ENCODE measurements at places on chromosomes 5 and 9.

DNA sequence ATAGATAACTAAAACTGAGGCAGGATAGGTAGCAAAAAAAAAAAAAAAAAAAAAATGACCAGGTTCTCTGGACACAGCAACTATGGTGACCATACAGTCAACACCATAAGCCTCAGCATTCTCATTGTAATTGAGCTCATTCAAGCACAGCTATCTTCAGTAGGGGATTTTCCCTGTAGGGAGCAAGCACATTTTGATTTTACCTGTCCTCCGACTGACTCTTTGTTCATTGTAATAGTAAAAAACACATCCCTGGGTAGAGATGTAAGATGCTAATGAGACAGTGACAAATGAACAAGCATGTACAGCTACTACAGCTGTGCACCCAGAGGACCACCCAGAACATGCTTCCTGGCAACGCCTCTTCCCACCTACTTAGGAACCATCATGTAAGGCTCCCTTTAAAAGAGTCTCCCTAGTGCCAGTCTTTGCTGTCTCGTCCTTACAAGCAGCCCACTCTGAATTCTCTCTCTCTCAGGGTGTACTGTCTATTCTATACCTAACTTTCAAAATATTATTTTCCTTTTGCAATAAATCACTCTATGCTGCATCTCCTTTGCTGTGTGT, 65.0 kb upstream of the FBXW11 start:
- no peak for DNase-seq

DNA sequence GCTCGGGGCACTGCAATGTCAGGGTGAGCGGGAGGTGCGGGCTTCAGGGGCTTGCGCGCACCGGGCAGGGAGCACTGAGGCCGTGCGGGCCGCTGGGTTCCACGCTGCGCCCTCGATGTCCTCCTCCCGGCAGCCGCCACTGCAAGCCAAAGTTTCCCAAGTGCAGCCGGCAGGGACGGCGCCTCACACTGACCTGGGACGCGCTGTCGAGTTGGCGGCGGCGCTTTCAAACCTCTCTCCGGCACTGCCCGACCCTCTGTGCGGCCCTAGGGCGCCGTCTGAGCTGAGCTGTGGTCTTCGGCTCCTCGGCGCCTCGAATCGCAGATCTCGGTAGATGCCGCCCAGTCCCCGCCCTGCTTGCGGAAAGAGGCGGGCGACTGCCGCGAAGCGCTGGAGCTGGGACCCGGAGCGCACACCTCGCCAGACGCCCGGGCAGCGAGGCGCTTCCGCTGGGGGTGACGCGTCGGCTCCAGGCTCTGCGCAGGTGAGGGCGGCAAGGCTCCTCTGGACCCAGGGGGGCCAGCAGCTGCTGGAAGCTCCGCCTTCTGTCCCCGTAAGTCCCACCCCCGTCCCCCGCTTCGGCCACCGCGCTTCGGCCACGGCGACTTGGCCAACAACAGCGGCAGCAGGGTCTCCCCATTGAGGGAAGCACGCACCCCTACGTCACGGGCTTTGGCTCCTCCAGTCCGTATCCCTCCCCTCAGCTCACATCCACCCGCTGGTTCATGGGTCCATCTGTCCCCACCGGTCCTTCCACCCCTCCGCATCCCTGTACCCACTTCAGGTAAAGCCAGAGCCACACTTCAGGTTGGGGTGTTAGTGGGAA, at the start of gene ANKRD34B:
Gene ANKRD34B (minus strand): TSS at position 320 of the 826 bp plus-strand sequence. CDS start 10,261 bp downstream, outside the sequence.
- no peak for DNase-seq

GRCh38 chr9:136721339-136722092, 9.1 kb downstream of the DIPK1B start:
- DNase-seq = no peak

DNA sequence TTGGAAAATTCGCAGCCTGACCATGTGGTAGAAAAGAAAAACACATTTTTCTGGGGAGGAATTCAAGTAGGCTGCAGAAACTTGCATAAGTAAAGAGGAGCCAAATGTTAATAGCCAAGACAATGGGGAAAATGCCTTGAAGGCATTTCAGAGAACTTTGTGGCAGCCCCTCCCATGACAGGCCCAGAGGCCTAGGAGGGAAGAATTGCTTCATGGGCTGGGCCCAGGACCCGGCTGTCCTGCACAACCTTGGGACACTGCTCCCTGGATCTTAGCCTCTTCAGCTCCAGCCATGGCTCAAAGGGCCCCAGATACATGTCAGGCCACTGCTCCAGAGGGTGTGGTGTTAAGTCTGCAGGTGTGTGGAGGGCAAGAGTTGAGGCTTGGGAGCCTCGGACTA, 158.6 kb downstream of the OSTF1 start:
- no peak for DNase-seq

DNA sequence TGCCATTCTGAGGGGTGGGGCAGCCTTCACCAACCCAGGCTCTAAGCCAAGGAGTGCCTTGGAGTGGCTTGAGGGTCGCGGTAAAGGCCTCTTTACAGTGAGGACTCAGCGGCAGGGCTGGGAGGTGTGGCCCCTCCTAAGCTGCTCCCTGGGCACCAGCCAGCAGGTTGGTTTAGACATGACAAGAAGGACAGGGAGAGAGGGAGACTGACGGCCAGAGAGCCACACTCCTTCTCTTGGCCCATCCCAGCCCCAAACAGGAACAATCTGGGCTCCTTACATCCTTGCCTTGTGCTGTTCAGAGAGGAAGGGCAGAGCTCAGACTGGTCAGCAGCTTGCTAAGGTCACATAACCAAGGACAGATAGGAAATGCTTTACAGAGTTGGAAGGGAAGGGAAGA, 94.5 kb downstream of the LMX1B start:
- DNase-seq = peak; percentile 7

DNA sequence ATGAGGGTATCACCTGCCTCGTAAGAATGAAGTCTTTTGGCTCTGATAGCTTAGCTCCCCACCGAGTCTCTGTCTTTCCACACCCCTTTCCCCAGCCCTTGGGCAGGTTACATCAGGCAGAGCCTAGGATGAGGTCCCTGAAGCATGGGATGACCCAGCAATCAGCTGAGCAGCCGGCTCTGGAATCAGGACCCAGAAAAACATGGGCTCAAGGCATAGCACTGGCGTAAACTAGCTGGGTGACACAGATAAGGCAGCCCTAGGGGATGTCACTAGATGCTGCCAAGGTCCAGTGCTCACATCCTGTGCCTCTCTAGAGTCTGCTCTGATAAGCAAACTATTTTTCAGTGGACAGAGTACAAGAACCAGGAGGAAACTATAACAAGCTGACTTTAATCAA, 26.6 kb downstream of the IDNK start:
- DNase-seq = no peak

Data from central memory CD8-positive, alpha-beta T cell (primary cell).